ENCODE measurements at places on chromosomes 5 and 9. TPM values are rescaled to one million over a fixed set of nuclear protein-coding genes. Genes with fewer than 3 reads are reported as not detected.

NR5A1 gene
- not detected for total RNA-seq

SPINK5 gene
- total RNA-seq, result not detected

EIF4EBP3 gene
- total RNA-seq, result 8.9 TPM

LCN12 gene
- 2.4 TPM for total RNA-seq

CCNJL gene
- total RNA-seq, result not detected

TTF1 gene
- 22.1 TPM for total RNA-seq

FBXO4 gene
- 9.5 TPM for total RNA-seq

SPATA31D4 gene
- total RNA-seq, result not detected

MED27 gene
- total RNA-seq, result 19.2 TPM

PKN3 gene
- 4.1 TPM for total RNA-seq

VAV2 gene
- total RNA-seq, result 7.3 TPM

PCDHB11 gene
- not detected for total RNA-seq

CCDC192 gene
- not detected for total RNA-seq

OSMR gene
- 0.19 TPM for total RNA-seq

SPINK6 gene
- not detected for total RNA-seq

LHX6 gene
- total RNA-seq, result not detected

GPR150 gene
- 0.35 TPM for total RNA-seq

LOX gene
- total RNA-seq, result not detected

RIMOC1 gene
- total RNA-seq, result 32.7 TPM

CMYA5 gene
- 0.19 TPM for total RNA-seq

HMCN2 gene
- not detected for total RNA-seq

CSNK1A1 gene
- 167 TPM for total RNA-seq

CFAP90 gene
- not detected for total RNA-seq

PDE8B gene
- total RNA-seq, result not detected

KIAA0825 gene
- 1.1 TPM for total RNA-seq

PPIC gene
- not detected for total RNA-seq

BSPRY gene
- 25.9 TPM for total RNA-seq

TRIP13 gene
- 18.3 TPM for total RNA-seq

ROR2 gene
- total RNA-seq, result not detected

BTNL3 gene
- not detected for total RNA-seq

RASGRF2 gene
- total RNA-seq, result 7.6 TPM

SEMA5A gene
- not detected for total RNA-seq

KCNMB1 gene
- total RNA-seq, result not detected

TMEM8B gene
- total RNA-seq, result 6.8 TPM

PCDHGA5 gene
- not detected for total RNA-seq

GDNF gene
- total RNA-seq, result not detected

SH3TC2 gene
- not detected for total RNA-seq

MAPK9 gene
- 41.3 TPM for total RNA-seq

SLC12A2 gene
- 9.7 TPM for total RNA-seq

PCDHB16 gene
- not detected for total RNA-seq

TNPO1 gene
- total RNA-seq, result 117 TPM
